Stimulated activated CD8-positive, alpha-beta memory T cell treated with anti-CD3 and anti-CD28 coated beads, Interleukin-12 subunit alpha, Interleukin-12 subunit beta, amount 100 ng/mL, for 1 hour (primary cell): ENCODE measurements at places on chromosomes 12 and 14.

DNA sequence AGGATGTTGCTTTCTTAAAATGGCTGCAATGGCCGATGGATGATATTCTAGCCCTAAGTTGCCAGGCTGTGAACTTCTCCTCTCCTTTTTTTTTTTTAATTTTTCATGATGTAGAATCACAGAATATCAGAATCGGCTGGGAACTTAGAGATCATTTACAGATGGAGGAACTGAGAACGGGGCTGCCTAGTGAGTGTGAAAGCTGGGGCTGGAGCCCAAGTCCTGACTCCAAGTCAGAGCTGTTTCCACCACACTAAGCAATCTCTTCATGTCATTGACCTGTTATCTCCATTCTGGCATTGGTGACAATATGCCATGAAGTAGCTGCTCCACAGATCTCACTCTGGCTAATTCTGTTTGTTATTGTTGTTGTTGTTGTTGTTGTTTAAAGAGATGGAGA, 121.7 kb downstream of the SLC38A1 start:
- DNase-seq, result no peak

- DNase-seq, result no peak
These were observed 240.4 kb upstream of the FAR2 start for GRCh38 chr12:28908646-28909045.

DNA sequence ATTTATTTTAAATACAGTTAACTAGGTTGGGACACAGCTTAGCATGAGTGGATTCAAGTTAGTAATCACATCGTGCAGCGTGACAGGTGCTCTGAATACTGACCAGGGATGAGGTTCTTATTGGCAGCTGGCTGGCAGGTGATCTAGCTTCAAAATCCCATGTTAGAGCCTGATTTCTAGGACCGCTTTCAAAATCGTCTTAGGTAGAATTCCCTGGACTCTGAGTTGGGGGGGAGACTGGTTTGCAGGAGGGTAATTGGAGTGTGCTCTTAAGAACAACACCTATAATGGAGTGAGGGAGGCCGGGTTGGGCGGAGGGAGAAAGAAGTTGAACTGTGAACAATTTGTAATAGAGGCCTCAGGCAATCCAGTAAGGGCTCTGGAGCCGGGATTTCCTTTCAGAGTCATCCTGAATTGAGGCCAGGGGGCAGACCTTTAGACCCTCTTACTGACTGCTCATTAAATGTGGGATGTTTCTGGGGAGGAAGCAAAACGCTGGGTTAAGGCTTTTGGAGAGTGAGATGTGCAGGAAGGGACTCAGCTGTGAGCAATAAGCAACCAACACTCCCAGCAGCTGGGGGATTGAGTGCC, 874 bp upstream of the YARS2 start:
- DNase-seq, result no peak

- no peak for DNase-seq
These were observed 54.1 kb upstream of the ARHGAP5 start for GRCh38 chr14:32022938-32023466.

DNA sequence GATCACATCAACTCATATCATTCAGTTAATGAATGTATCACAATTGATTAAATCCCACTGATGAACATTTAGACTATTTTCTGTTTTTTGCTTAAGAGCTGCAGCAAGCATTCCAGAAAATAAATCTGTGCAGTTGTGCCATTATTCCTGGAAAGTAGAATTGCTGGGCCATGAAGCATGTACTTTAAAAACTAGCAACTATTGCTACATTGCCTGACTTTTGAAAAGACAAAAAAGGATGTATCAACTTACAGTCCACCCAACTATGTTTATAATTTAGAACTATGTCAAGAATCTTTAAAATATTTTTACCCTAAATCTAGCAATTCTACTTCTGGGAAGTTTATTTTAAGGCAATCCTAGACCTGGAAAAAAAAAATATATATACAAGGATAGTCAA, 33.4 kb upstream of the ERGIC2 start:
- DNase-seq, result no peak

GRCh38 chr12:116076399-116076798, 201.1 kb downstream of the MED13L start:
- no peak for DNase-seq

DNA sequence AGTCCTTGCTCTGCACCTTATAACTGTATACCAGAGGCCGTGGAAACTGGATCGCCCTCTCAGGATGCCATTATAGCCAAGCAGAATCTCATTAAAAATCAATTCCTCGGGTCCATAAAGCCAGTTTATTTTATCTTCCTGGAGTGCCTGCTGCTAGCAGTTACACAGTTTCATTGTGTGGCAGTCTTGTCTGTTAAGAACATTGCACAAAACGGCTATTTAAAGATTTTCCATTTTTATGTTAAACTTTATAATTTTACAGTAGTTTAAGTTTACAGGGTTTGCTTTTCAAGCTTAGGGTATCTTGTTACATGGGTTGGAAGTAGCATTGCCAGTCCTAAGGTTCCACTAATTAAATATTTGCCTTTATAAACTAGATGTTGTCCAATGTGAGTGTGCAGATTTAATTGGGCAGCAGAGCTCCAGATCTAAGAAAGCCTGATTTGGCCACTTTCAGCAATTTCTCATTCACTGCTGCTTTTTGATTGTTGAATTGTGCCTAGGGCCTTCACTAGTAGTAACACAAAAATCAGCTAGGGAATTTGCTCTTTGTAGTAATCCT, 17.0 kb downstream of the TMEM30B start:
- no peak for DNase-seq

DNA sequence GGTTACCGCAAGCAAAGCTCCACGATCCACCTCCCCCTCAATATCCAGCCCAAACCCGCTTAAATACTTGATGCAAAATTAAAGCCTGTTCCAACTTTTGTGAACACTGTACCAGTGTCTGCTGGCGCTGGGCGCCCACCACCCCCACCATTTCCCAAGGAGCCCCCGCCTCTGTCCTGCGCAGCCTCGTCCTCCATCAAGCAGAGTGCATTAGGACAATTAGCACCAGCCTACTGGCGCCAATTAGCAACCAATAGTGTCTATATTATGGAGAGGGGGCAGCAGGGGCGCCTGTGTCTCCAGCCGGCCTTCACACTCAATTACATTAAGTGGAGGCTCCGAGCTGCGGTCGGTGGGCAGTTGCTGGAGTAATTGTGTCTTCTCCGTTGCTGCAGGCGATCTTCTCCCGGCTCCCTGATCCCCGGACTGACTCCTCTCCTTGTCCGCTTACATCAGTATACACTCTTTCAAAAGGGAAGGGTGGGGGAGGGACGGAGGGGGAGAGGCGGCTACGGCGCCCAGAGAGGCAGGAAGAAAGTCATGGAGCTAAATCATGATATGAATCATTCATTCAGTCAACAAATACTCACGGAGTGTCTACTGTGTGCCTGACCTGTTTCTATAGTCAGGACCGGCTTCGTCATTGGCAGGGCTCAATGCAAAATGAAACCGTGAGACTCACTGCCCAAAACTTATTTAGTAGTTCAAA, 707.3 kb downstream of the MED13L start:
- DNase-seq, result no peak

DNA sequence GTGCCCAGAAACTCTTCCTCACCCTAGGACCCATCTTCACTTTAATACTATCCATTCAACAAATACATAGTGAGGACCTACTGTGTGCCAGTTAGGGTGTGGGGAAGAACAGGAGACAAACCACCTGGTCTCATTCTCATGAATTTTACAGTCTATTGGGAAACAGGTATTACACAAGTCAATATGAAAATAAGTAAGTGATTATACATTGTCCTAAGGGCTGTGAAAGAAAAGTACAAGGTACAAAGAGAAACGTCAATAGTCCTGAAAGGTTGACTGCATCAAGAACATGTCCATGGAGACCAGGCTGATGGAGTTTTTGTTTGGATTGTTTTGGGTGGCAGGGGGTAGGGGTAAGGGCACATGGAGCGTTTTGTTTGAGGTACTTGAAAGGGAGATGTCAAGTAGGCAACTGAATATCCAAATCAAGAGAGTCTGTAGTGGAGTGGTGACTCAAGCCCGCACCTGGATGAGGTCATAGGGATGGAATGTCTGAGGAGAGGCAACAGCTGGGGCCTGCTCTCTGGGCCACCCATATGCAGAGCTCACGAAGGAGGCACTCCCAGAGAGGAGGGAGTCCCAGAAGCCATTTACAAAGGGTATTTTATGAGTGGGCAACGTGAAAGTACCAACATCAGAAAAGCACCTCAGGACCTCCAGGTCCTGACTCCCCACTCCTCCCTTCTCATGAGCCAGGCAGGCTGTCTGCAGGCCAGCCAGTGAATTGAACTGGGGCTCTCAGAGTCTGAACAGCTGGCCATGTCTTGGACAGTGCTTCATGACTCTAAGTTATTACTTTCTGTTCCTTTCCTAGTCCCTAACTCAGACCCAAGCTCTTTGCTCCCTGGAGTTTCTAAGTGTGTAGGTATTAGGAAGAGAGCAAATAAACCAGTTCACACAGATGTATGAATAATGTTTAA, 272.0 kb downstream of the ZFP36L1 start:
- DNase-seq, result no peak

GRCh38 chr14:38791862-38792261, 311.2 kb downstream of the SEC23A start:
- no peak for DNase-seq

DNA sequence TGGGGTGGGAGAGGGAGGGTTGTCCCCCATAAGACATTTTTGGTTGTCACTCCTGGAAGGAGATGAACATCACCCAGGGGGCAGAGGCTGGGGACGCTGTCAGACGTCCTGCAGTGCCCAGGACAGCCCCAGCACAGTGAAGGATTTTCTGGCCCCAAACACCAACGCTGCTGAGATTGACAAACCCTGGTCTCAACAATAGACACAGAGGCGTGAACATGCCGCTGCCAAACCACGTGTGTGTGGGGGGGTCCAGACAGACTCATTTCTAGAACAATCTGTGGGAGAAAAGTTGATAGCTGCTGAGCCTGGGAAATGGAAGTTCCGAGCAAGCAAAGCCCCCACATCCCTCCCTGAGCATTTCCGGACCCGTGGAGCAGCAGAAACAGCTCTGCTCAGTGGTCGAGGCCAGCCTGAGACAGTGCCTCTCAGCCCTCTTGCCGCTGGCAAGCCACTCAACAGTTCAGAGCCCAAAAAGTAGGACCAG, 43.8 kb upstream of the CLMN start:
- DNase-seq, result no peak

- no peak for DNase-seq
These were observed 85.7 kb downstream of the BTG1 start for GRCh38 chr12:92059960-92060359.

DNA sequence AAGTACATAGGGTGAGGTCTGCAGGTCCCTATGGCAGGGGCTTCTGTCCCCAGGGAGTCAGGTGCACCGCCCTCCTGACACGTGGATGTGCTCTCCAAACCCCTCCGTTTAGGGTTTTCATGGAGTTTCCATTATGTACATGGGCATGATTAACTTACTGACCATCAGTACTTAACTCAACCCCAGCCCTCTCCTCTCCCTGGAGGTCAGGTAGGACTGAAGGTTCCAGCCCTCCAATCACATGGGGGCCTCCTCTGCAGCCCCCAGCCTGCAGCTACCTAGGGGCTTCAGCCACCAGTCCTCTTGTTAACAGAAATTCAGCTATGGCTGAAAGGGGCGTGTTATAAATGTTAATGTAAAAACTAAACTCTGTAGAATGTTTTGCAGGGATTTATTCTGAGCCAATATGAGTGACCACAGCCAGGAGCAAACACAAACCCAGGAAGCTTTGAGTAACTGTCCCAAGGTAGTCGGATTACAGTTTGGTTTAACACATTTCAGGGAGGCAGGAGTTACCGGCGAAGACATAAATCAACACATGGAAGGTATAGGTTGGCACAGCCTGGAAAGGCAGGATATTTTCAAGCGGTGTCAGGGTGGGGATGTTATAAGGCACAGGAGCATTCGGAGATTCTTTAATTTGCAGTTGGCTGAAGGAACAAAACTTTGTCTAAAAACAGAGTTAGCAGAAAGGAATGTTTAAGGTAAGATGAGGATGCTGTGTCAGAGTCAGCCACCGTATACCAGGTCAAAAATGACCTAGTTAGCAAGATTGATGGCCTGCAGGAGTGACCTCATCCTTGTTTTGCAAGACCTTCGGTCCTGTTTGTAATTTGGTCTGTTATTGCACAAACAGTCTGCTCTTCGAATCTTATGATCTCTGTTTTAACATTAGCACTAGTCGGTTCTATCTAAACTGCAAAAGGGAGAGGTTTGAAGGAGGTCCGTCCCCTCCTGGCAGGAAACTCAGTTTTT, 75.2 kb downstream of the TNFAIP2 start:
- no peak for DNase-seq

- no peak for DNase-seq
These were observed 36.7 kb upstream of the RESF1 start for GRCh38 chr12:31922341-31923062.

DNA sequence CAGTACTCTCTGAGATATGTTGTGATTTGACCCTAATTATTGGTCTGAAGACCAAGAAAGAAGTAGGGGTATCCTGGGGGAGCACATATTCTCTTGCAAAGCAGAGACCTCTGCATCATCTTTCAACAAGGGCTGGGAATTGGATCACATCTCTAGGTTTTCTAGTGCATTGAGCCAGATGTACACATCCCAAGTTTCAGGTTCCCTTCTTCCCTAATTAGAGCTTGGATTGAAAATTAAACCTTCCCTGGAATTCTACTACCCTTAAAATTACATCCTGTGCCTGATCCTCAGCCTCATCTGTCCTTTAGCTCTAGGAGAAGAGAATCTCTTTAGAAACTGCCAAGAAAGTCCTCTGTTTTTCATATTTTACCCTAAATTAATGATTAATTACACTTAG, 839.6 kb downstream of the SLC6A15 start:
- DNase-seq, result no peak
